Immature natural killer cell (primary cell): ENCODE measurements at places on chromosomes 6 and 20. TPM values are rescaled to one million over a fixed set of nuclear protein-coding genes. Genes with fewer than 3 reads are reported as not detected.

GRCh38 chr20:56359212-56360132 lies 698 bp downstream of the FAM210B start:
- DNase-seq: no peak
- peak overlapping the region; percentile 88 for H3K4me3 ChIP-seq
- H3K4me1 ChIP-seq: peaks cover 21% of the 10 kb centered on the region

- H3K36me3 ChIP-seq: no peaks in the 10 kb centered on the region
- H3K4me1 ChIP-seq: no peaks in the 10 kb centered on the region
- no peak for DNase-seq
- no peak overlapping the region for H3K27ac ChIP-seq
- H3K27me3 ChIP-seq: no peaks in the 10 kb centered on the region
- H3K4me3 ChIP-seq: no peak overlapping the region
Observed at GRCh38 chr6:80733641-80734040, 627.2 kb downstream of the BCKDHB start.

DNA sequence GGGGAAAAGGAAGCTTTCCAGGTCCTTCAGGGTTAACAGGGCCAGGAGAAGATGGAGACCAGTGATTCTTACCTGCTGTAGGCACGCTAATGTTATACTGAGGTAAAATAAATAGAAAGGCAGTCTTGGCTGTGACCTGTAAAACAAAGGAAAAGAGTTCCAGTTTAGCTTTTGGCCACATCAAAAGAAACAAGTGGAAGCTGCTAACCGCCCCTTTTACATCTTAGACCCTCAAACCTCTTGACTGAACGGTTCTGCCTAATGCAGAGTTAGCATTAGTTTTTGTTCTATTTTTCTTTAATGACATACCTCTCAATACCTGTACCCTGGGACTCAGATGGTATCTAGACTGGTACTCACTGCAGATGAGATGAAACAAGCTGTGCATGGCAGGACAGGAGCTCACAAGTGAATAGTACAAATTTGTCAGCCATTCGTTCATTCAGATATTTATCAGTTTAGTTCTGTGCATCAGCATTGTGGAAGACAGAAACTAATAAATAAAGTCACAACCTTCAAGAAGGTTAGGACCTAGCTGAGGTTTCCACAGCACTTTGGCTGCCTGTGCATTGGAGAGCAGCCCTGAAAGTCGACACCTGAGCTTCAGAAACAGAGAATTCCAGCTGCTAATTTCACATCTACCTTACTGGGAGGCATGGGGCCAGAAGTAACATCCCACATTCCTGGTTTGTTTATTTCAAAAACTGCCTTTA lies 41.0 kb downstream of the TRAM2 start:
- H3K36me3 ChIP-seq: no peaks in the 10 kb centered on the region
- peak; percentile 15 for DNase-seq
- no peaks in the 10 kb centered on the region for H3K27me3 ChIP-seq
- H3K4me3 ChIP-seq: peak overlapping the region; percentile 56
- H3K4me1 ChIP-seq: peaks cover 59% of the 10 kb centered on the region

The SLC26A8 gene
- not detected for polyA plus RNA-seq

The TXLNB gene
- polyA plus RNA-seq: 0.08 TPM

DNA sequence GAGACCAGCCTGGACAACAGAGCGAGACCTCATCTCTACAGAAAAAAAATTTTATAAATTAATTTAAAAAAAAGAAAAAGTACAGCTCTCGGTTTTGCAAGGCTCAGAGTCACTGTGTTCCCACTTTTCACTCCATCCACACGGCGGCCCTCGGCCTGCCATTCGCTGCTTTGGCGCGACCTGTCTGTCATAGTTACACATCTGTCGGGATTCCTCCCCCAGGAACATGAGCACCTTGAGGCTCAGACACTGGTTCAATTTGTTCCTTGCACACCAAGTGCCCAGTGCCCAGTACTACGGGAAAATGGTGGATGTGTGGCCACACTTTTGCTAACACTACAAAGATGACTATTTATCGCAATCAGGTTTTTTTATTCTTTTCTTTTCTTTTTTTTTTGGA lies 8.4 kb downstream of the CTSZ start:
- H3K36me3 ChIP-seq: peaks cover 23% of the 10 kb centered on the region
- H3K4me1 ChIP-seq: peaks cover 8% of the 10 kb centered on the region
- no peak overlapping the region for H3K27ac ChIP-seq
- no peak for DNase-seq

DNA sequence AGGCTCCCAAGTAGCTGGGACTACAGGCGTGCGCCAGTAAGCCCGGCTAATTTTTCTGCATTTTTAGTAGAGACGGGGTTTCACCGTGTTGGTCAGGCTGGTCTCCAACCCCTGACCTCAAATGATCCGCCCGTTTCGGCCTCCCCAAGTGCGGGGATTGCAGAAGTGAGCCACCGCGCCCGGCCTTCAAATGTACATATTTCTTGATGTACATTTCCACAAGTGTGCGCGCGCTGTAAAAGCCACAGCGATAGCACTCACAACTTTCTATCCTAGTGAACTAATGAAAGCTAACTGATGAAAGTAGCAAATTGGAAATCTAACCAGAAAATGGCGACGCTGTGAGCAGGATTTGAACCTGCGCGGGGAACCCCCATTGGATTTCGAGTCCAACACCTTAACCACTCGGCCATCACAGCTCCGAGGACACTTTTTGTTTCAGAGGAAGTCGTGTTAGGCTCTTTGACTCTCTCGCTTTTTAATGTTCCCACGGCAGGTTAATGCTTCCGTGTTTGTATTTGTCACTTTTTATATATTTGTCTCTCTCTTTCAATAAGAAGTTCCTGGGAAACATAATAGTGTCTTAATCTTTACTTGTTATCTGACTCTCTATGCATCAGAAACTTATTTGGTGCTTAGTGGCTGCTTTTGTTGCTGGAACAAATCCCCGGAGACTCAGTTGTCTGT lies 199.4 kb upstream of the ZNF184 start:
- peak overlapping the region; percentile 63 for H3K4me3 ChIP-seq
- peak; percentile 45 for DNase-seq
- no peaks in the 10 kb centered on the region for H3K36me3 ChIP-seq
- H3K4me1 ChIP-seq: peaks cover 26% of the 10 kb centered on the region
- H3K27me3 ChIP-seq: peaks cover 68% of the 10 kb centered on the region
- no peak overlapping the region for H3K27ac ChIP-seq

- H3K36me3 ChIP-seq: no peaks in the 10 kb centered on the region
- peaks cover 10% of the 10 kb centered on the region for H3K27me3 ChIP-seq
- no peak for DNase-seq
- H3K4me3 ChIP-seq: no peak overlapping the region
- peaks cover 12% of the 10 kb centered on the region for H3K4me1 ChIP-seq
- H3K27ac ChIP-seq: no peak overlapping the region
Observed at GRCh38 chr6:124885171-124885570, 77.1 kb upstream of the RNF217 start.

GRCh38 chr20:56752274-56752673 lies 123.2 kb downstream of the TFAP2C start:
- H3K27me3 ChIP-seq: peaks cover 10% of the 10 kb centered on the region
- no peaks in the 10 kb centered on the region for H3K4me1 ChIP-seq
- H3K4me3 ChIP-seq: no peak overlapping the region
- DNase-seq: no peak

The NKX2-4 gene
- not detected for polyA plus RNA-seq

- DNase-seq: no peak
- H3K4me1 ChIP-seq: no peaks in the 10 kb centered on the region
- H3K36me3 ChIP-seq: no peaks in the 10 kb centered on the region
- no peaks in the 10 kb centered on the region for H3K27me3 ChIP-seq
Observed at GRCh38 chr6:23245572-23245971, 676.2 kb downstream of the HDGFL1 start.
